ENCODE measurements at places on chromosomes 12 and 14. TPM values are rescaled to one million over a fixed set of nuclear protein-coding genes. Genes with fewer than 3 reads are reported as not detected.

The CIT gene
- total RNA-seq = 6.3 TPM

The TRIM9 gene
- total RNA-seq = 0.59 TPM

The OTUB2 gene
- total RNA-seq = 1.5 TPM

The KLHL33 gene
- total RNA-seq = 0.23 TPM

The B4GALNT3 gene
- 0.23 TPM for total RNA-seq

The CEBPE gene
- not detected for total RNA-seq

The ASIC1 gene
- total RNA-seq = 5.9 TPM

The CAPZA3 gene
- total RNA-seq = not detected

The TAS2R43 gene
- total RNA-seq = not detected

The AQP5 gene
- total RNA-seq = 0.82 TPM

The INHBC gene
- total RNA-seq = not detected
